Activated CD4-positive, alpha-beta T cell treated with anti-CD3 and anti-CD28 coated beads, Interleukin-2, amount 10 ng/mL, durations not matched to agents 7 days and 5 days (primary cell): ENCODE measurements at places on chromosomes 11 and 22.

- peak; percentile 70 for DNase-seq
Observed at GRCh38 chr11:127843483-127844396, 743.6 kb downstream of the ETS1 start.

- DNase-seq = no peak
Observed at GRCh38 chr11:21190181-21190580, 520.8 kb downstream of the NELL1 start.

DNA sequence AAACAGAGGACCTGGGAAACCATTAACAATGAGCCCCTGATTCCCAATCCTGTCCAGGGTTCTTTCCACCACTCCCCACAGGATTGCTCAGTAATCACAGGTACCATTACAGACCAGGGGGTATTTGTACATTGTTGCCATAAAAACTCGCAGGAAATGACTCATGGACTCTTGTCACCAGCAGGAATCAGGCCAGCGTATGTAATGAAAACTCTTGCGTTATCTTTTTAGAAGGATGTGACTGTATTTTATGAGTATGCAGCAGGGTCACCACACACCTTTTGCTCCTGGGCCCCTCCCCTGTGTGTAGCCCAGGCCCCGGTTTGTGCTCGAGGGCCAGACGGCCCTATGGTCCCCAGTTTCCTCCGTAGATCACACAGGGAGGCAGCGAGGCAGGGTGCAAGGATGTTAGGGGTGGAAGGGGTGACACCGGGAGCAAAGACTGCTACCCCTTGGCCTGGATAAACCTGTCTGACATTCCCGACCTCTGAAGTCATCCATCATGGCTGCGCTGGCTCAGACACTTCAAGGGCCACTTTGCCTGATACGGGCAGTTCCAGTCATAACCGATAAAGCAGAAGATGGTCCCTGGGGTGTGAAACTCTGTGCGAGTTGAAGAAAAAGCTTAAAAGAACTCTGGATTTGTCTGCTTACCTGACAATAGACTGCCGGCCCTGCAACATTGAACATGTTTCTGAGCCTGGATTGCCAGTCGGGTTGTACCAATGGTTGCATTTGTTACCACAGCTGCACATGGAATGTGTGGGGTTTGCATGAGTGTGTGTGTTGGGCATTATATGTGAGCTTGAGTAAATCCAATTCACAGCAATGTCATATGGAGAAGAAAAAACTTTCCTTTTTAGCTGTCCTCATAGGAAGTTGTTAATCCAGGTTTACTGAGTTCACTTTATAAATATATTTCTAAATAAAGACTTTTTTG is 56.9 kb downstream of the MICAL2 start:
- DNase-seq = no peak

DNA sequence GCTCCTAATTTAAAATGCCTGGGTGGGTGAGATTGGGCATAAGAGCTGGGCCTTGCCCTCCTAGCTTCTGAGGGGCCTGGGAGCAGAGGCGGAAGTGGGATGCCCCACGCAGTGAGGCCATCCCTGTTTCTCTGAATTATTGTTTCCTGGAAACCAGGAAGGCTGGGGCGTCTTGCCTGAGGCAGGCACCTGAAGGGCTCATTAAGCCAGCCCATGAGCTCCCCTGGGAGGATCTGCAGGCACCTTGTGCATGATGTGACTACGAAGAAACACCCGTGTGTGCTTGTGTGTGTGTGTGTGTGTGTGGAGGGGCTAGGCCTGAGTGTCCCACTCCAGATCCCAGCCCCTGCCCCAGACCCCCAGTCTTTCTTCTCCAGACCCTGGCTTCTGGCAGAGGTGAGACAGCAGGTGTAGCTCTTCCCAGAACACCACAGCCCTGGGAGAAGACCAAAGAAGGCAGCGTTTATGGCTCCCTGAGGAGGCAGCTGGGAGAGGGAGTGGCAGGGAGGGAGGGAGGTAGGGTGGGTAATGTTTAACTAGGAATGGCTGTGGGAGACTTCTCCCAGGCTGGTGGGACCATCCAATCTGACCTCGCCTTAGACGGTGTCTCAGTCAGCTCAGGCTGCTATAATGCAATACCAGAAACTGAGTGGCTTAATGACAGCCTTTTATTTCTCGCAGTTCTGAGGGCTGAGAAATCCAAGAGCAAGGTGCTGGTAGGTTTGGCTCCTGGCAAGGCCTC is 2.1 kb upstream of the BATF2 start:
- no peak for DNase-seq
